ENCODE measurements at places on chromosomes 7 and 10.

DNA sequence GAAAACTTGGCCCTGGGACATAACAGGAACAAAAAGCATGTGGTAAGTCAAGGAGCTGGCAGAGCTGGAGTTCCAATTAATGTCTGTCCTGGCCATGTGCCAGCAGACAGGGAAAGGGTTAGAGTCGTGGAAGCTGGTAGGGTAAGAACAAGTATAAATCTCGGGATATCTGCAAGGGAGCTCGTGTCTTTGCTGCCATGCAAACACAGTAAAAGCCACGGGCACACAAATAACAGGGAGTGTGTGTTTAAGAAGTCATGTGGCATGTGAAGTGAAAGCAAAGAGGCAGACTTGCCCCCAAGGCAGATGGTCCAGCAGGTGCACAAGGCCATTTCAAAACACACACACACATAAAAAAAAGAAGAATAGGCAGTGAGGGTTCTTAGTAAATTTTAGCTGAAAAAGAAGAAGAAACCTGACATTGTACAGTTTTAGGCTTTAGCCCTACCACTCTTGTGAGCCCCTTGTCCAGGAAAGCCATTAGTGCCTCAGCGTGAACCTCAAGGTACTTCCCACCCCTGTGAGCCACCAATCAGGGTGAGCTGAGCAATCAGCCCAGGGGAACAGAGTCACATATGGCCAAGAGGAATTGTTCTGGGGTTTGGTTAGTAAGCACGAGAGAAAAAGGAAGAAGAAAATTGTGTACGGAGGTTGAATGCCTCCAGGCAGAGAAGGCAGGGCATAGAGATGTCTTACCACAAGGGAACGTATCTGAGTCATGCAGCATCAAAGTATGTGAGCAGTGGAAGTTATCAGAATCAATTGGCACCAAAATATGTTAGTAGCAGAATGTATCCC lies 32.8 kb upstream of the ARHGAP12 start:
- DNase-seq = no peak

DNA sequence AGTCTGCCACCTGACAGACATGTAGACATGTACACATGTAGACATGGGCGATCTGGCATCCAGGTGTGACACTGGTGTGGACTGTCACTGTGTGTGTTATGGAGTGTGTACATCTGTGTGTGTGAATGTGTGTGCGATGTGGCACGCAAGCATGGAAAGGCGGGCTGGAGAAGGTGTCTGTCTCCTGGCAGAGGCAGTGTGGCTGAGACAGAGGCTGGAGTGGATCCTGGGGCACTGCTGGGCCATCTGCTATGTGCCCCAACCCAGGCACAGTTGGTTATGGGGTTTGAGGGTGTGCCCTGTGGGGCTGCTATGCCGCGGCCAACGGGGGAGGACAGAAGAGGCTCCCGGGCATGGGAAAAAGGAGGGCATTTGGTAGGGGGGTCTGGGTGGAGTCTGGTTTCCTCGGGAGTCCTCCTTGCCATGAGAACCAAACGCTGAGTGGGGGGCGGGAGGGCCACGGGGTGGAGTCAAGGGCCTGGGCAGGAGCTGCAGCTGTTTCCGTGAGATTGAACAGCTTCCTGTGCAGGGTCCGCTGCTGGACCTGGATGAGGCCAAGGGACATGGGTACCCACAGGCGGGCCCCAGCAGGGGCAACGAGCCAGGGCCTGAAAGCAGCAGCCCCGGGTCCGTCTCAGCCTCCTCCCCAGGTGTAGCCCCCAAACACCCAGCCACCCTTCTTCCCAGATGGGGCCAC lies 1.3 kb downstream of the ELN start:
- no peak for DNase-seq

GRCh38 chr7:34066411-34066810 lies 161.1 kb downstream of the BMPER start:
- DNase-seq = no peak

GRCh38 chr10:683448-684071 lies 5.9 kb downstream of the DIP2C start:
- DNase-seq = no peak

DNA sequence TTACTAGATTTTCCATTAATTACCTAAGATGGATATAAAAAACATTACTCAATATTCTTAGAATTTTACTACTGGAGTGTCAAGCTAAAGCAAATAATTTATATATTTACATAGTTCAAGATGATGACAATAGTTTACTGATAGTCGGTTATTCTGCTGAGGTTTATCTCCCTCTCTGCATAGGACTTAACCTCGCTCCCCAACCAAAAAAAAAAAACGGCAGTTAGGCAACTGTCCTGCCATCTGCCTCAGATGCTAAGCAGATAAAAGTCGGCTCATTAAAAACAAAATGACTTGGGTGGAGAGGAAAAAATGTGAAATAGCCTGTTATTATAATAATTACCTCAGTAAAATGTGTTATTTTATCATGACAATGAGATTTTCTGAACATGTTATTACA lies 14.0 kb upstream of the ITGB8 start:
- no peak for DNase-seq

DNA sequence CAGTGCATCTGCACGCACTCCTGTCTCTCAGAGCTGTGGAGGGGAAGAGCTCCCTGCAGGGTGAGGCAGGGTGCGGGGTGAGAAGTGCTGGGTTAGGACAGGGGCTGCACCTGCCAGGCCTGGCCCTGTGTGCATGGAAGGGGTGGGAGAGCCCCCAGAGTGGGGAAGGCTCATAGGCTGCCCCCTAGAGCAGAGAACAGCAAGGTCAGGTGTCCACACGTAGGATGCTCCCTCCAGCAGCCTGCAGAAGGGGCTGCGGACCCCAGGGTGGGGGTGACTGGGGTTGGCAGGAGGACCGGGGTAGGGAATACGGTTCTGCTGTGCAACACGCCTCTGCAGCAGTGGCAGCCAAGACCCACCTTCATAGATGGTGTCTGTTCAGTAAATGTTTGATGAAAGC lies 208.6 kb downstream of the PTPRN2 start:
- DNase-seq = no peak

DNA sequence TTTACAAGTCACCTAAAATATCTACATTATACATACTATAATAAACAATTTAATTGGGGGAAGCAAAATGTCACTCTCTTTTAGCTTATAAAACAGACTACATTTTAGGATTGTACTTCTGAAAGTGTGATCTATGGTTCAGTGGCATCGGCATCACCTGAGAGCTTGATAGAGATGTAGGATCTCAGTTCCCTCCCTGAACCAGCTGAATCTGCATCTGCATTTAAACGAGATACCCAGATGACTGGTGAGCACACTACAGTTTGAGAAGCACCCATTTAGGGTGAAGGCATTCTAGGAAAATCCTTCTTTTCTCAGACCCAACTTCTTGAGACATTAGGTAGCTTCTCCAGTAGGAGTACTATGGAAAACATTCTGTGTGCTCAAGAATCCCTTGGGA lies 21.5 kb upstream of the SDHAF3 start:
- no peak for DNase-seq

DNA sequence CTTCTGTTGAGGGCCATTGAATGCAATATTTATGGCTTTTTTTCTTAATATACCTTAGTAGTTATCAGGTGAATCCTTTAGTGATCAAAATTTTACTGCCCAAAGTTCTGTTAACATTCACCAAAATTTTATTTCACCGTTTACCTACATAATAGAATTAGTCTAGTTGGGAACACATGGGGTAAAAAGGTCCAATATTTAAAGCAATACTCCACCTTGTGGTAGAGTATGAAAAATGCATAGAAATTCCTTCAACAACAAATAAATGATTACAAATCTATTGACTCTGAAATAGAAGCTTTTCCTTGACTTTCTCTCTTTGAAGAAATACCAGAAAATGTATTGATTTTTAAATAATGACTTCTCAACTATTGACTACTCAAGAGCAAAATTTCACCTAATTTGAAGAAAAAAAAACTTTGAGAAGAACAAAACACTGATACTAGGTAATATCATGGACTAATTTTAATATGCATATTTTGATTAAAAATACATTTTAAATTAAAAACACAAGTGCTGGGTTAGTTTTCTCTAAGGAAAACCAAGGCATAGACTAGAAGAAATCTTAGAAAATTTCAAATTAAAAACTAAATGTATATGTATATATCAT lies 43.3 kb downstream of the POLR1F start:
- peak; percentile 32 for DNase-seq

DNA sequence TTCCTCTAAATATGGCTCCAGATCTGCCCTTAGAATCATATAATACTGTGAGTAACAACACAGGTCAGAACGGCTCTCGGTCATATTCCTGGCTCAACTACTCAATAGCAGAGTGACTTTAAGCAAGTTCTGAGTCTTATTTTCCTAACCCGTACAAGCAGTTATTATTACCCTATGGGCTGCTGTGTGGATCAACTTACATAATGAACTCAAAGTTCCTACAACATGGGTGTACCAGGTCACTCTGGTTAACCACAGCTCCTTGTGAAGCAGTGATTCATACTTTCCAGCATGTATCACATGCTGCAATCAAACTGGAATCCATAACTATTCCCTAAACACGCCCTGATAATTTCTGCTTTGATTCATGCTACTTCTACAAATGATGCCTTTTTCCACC lies 107.3 kb downstream of the LRRN3 start:
- DNase-seq = no peak

DNA sequence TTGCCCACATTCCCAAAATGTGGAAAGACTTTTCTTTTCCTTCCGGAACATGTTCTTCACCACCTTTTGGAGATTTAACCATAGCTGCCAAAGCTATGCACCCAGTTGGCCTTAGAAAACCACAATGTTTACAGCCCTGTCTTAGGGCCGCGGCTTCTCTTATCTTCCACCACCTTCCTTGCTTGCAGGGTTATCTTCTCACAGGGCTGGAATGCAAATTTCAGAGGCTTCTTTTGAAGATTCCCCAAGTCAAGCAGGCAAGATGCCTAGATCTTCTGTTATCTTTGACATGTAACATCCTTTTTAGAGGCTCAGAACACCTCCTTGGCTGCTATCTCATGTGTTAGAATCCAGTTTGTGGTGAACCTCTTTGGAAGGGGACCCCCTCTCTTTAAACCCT lies 11.1 kb downstream of the KCTD7 start:
- DNase-seq = no peak

GRCh38 chr7:154844955-154845354 lies 158.0 kb downstream of the PAXIP1 start:
- no peak for DNase-seq

DNA sequence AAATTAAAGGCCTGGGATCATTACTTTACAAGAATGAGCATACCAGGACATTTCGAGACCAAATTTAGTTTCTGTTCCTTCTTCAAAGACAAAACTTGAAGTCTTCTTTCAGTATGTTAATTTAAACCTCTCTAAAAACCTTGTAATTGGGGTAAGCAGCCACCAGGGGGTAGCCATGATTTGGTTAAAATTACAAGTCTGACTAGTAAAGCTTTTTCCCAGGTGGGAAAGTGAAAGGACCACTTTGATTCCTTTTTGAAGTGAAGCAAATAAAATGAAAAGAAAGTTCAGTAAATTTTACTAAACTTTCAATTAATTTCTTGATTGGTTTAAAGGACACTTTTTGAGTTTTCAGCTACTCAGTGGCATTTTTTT lies 294.3 kb downstream of the BBS9 start:
- no peak for DNase-seq

GRCh38 chr7:85022064-85022697 lies 164.7 kb downstream of the SEMA3D start:
- no peak for DNase-seq

DNA sequence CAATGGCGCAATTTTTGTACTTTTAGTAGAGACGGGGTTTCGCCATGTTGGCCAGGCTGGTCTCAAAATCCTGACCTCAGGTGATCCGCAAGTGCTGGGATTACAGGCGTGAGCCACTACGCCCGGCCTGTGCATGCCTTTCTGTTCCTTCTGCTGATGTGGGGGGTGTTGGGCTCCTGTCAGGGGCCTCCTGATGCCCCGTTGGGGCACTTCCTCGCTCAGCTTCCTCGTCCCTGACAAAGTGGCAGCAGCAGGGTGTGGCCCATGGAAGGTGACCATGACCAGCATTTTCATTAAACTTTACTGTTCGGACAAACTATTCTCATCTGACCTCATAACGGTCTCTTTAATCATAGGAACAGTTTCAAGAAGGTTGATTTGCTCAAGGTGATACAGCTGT lies 69.4 kb downstream of the TBXAS1 start:
- no peak for DNase-seq

- DNase-seq = no peak
Observed at GRCh38 chr7:55517191-55517633, 55.1 kb downstream of the VOPP1 start.

GRCh38 chr10:111973306-111973705 lies 210.3 kb downstream of the GPAM start:
- DNase-seq = no peak

GRCh38 chr7:107742678-107743566 lies 1.0 kb upstream of the CBLL1 start:
- DNase-seq = peak; percentile 57

DNA sequence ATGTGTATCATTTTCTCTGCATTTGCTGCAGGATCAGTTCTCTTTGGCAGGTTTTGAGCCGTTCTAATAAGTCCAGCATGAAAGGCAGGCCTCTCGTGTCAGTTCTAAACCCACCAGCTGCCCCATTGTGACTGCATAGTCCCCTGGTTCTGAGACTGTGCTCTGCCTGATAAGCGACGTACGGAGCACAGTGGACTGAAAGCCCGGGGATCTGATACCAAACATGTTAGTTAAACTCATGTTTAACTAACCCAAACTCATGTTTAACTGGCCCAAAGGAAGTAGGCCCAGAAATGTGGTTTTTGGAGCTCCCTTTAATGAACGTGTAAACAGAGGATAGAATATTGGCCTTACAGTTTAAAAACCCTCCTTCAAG lies 98.0 kb upstream of the PDCD4 start:
- DNase-seq = no peak

DNA sequence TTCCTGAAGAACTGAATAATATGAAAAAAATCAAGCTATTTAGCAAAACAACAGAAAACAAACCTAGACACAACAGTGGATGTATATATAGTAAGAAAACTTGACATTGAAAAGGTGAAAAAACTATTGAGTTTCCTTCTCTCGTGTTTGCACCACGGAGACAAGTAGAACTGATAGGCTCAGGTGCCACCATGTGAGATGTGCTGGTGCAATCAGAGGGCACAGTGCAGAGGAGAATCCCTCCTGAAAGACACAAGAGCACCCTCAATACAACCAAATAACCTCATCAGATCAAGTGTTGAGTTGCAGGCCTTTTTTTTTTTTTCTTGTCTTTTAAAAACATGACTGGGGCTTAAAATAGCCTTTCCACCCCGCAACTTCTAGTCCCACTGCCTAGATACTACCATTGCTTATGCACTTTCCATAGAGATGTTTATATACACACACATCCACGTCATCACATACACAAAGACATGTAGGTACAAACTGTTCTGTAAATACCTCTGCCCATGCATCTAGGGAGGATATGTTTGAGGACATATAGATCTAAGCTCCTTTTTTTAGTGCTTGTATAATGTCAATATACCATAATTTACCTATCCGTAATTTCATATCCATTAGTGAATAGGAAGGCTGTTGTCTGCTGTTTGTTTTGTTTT lies 54.1 kb downstream of the UBE2H start:
- no peak for DNase-seq

- DNase-seq = no peak
Observed at GRCh38 chr10:48594371-48594770, 10.5 kb downstream of the ARHGAP22 start.

DNA sequence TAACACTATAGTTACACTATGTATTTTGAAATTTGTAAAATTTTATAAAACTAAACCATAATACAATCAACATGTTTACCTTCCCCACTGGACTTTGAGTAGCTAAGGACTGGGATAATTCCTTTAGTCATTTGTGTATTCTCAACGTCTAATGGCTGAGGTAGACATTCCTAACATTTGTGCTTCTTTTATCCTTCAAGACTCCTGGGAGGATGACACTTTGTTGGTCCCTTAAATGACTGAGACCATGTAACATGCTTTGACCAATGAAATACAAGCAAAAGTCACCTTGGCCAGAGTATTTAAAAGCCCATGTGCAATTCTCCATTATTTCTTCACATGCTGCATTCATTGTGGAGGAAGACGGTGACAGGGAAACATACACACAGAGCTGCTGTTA lies 18.5 kb downstream of the RAPGEF5 start:
- no peak for DNase-seq
